ENCODE measurements at places on chromosomes 7 and 10. TPM values are rescaled to one million over a fixed set of nuclear protein-coding genes. Genes with fewer than 3 reads are reported as not detected.

DNA sequence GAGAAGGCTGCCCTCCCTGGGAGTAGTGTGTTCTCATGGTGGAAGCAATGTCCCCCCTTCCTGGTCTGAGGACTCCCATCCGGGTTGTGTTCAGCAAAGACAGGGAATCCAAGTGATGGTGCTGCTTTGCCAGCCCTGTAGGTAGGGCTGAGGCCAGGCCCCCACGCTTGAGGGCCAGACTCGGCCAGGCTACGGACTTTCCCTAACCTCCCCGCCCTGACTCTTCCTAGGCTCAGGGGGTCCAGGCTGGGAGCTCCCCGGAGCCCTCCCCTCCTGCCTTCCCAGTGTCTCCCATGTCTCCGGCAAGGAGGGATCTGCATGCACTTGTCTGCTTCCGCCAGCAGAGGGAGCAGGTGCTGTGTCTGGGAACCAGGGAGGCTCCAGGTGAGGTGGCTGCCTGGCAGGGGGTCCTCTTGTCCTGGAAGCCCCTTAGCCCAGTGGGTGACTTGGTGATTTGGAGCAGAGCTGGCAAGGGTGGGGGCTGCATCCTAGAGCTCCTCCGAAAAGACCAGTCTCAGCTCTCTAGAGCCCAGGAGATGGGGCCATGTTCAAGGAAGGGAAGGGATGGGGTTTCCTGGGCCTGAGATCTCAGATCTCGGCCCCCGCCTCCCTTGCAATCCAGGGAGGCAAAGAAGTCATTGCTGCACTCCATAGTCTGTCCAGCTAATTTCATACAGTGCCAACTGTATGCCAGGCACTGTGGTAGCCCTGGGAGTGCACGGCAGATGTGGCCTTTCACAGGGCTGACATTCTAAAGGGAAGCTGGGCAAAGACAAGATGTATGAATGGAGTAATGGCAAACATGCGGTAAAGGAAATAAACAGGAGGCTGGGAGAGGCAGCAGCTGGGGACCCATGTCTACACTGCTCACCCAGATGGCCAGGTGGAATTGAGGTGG lies 20.3 kb upstream of the SFRP5 start:
- H3K27me3 ChIP-seq = peaks cover 45% of the 10 kb centered on the region
- DNase-seq = peak; percentile 76
- H3K27ac ChIP-seq = no peak overlapping the region
- no peaks in the 10 kb centered on the region for H3K4me1 ChIP-seq
- no peak overlapping the region for H3K4me3 ChIP-seq
- H3K36me3 ChIP-seq = no peaks in the 10 kb centered on the region

- H3K27ac ChIP-seq = no peak overlapping the region
These were observed 143.8 kb downstream of the AVL9 start for GRCh38 chr7:32639122-32639521.

DNA sequence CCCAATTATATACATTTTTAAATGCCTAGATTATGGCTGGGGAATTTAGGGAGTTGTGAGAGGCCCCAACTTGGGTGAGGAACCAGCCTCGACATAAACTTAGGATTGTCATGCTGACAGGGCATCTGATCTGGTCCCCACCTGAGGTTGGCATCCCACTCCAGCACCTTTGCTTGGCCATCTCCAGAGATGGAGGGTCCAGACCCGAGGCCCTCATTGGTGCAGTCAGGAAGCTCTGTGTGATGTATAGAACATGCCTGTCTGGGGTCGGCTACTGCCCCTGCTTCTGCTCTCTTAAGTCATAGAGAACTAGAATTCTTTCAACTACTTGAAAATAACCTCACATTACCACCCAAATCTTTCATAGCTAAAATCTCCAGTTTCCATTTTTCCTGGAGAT lies 153.8 kb downstream of the NRF1 start:
- H3K4me1 ChIP-seq = no peaks in the 10 kb centered on the region
- no peak overlapping the region for H3K4me3 ChIP-seq
- no peak overlapping the region for H3K27ac ChIP-seq
- H3K36me3 ChIP-seq = no peaks in the 10 kb centered on the region
- H3K27me3 ChIP-seq = no peaks in the 10 kb centered on the region

DNA sequence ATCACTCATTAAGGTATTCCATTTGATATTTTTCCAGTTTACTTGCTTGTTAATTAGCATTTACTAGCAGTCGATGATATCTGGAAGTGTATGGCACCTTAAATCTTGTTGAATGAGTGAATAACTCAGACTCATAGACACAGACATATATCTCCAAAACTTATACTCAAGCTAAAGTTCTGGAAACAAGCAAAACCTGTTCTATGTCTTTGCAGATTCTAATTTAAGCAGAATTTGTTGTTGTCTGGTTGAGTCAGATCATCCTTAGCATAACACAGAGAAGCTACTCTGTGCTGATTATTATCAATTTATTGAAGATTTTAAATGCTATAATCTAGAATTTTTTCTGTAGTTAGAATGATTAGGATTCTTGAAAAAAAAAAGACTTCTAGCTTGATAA lies 296.2 kb downstream of the MDFIC start:
- no peak for DNase-seq
- no peaks in the 10 kb centered on the region for H3K27me3 ChIP-seq
- no peak overlapping the region for H3K27ac ChIP-seq
- H3K4me3 ChIP-seq = no peak overlapping the region
- no peaks in the 10 kb centered on the region for H3K36me3 ChIP-seq

The TRPV5 gene
- total RNA-seq = not detected

Data from sigmoid colon (tissue), 7 donors.